ENCODE measurements at places on chromosomes 7 and 10. TPM values are rescaled to one million over a fixed set of nuclear protein-coding genes. Genes with fewer than 3 reads are reported as not detected.

GRCh38 chr10:102731222-102731800 lies 12.4 kb upstream of the WBP1L start:
- no peak for DNase-seq
- no peak overlapping the region for H3K4me3 ChIP-seq
- no peak overlapping the region for H3K27ac ChIP-seq
- H3K4me1 ChIP-seq = no peaks in the 10 kb centered on the region

GRCh38 chr7:108120933-108121332 lies 9.2 kb downstream of the LAMB4 start:
- no peak overlapping the region for H3K4me3 ChIP-seq
- no peaks in the 10 kb centered on the region for H3K4me1 ChIP-seq
- H3K27ac ChIP-seq = no peak overlapping the region
- no peaks in the 10 kb centered on the region for H3K27me3 ChIP-seq
- no peak for DNase-seq

GRCh38 chr10:10432296-10433035 lies 585.2 kb upstream of the CELF2 start:
- H3K27me3 ChIP-seq = no peaks in the 10 kb centered on the region
- H3K4me1 ChIP-seq = no peaks in the 10 kb centered on the region
- H3K4me3 ChIP-seq = no peak overlapping the region
- no peak for DNase-seq

The TSPAN15 gene
- 85.3 TPM for total RNA-seq

GRCh38 chr10:86191686-86192085 lies 174.9 kb downstream of the GRID1 start:
- H3K27me3 ChIP-seq = no peaks in the 10 kb centered on the region
- H3K4me3 ChIP-seq = no peak overlapping the region
- H3K36me3 ChIP-seq = no peaks in the 10 kb centered on the region
- no peak overlapping the region for H3K27ac ChIP-seq
- H3K4me1 ChIP-seq = no peaks in the 10 kb centered on the region
- no peak for DNase-seq

GRCh38 chr7:30840141-30841024 lies 69.2 kb downstream of the MINDY4 start:
- no peaks in the 10 kb centered on the region for H3K36me3 ChIP-seq
- H3K4me1 ChIP-seq = no peaks in the 10 kb centered on the region
- H3K27ac ChIP-seq = no peak overlapping the region

The FFAR4 gene
- total RNA-seq = not detected

GRCh38 chr10:48589266-48589665 lies 15.6 kb downstream of the ARHGAP22 start:
- H3K4me3 ChIP-seq = no peak overlapping the region
- DNase-seq = no peak
- no peaks in the 10 kb centered on the region for H3K4me1 ChIP-seq
- H3K36me3 ChIP-seq = no peaks in the 10 kb centered on the region
- H3K27ac ChIP-seq = no peak overlapping the region
- H3K27me3 ChIP-seq = no peaks in the 10 kb centered on the region

The TEX36 gene
- total RNA-seq = not detected
